Glutamatergic neuron (in vitro differentiated cells): ENCODE measurements at places on chromosomes 5 and 9.

- DNase-seq: no peak
Observed at GRCh38 chr5:152118676-152119470, 194.2 kb upstream of the GLRA1 start.

- no peak for DNase-seq
Observed at GRCh38 chr5:1913578-1913977, 30.9 kb upstream of the IRX4 start.

DNA sequence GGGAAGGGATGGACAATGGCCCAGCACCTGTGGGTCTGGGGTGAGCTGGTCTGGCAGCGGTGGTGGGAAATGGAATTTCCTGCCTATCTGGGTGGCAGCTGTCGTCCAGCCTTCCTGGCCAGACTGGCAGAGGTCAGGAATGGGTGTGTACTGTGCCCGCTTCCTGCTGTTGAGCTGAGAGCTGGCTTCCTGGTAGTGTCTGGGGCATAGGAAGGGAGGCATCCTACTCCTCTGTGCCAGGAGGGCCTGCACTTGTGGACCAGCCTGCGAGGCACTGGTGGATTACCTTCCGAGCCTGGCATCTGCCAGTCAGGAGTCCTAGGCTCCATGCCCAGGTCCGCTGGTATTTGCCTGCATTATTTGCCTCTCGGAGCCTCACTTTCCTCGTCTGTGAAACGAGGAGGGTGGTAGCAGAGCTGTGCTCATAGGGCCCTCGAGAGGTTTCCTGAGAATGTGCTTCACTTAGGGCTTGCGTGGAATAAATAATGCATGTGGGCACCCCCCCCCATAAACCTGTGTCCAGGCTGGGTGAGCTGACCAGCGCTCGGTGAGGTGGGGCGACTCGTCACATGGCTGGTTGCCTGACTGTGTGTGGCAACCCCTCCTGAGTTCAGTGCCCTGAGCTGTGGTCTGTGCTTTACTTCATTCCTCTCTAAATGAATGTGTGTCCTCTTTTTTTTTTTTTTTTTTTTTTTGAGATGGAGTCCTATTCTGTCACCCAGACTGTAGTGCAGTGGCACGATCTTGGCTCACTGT is 47.7 kb downstream of the HMCN2 start:
- DNase-seq: no peak

- DNase-seq: peak; percentile 23
Observed at GRCh38 chr9:125763394-125763801, 16.2 kb downstream of the PBX3 start.

- DNase-seq: no peak
Observed at GRCh38 chr5:65803699-65804391, 81.8 kb downstream of the NLN start.

DNA sequence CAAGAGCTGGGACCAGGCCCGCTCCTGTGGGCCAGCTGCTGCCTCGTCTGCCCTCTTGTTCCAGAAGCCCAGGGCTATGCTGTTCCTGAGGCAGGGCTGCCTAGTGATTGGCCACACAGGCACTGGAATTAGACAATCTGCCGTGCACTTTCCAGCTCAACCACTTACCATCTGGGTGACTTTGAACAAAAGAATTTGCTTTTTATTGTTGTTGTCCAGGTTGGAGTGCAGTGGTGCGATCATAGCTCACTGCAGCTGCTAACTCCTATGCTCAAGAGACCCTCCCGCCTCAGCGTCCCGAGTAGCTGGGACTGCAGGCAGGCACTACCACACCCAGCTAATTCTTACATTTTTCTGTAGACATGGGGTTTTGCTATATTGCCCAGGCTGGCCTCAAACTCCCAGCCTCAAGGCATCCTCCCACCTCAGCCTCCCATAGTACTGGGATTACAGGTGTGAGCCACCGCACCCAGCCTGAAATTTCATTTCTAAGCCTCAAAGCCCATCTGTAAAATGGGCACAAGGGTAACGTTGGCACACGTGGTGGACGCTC is 1.2 kb upstream of the NEK6 start:
- peak; percentile 59 for DNase-seq

GRCh38 chr5:6710070-6710469 is 3.2 kb upstream of the TENT4A start:
- DNase-seq: no peak

DNA sequence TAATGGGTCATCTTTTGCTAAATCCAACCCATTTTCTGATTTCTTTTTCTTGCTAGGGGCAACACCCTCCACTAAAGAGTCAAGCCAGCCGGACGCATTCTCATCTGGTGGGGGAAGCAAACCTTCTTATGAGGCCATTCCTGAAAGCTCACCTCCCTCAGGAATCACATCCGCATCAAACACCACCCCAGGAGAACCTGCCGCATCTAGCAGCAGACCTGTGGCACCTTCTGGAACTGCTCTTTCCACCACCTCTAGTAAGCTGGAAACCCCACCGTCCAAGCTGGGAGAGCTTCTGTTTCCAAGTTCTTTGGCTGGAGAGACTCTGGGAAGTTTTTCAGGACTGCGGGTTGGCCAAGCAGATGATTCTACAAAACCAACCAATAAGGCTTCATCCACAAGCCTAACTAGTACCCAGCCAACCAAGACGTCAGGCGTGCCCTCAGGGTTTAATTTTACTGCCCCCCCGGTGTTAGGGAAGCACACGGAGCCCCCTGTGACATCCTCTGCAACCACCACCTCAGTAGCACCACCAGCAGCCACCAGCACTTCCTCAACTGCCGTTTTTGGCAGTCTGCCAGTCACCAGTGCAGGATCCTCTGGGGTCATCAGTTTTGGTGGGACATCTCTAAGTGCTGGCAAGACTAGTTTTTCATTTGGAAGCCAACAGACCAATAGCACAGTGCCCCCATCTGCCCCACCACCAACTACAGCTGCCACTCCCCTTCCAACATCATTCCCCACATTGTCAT is 72.0 kb downstream of the NUP214 start:
- DNase-seq: no peak

- DNase-seq: no peak
Observed at GRCh38 chr5:7565559-7565958, 169.6 kb downstream of the ADCY2 start.

DNA sequence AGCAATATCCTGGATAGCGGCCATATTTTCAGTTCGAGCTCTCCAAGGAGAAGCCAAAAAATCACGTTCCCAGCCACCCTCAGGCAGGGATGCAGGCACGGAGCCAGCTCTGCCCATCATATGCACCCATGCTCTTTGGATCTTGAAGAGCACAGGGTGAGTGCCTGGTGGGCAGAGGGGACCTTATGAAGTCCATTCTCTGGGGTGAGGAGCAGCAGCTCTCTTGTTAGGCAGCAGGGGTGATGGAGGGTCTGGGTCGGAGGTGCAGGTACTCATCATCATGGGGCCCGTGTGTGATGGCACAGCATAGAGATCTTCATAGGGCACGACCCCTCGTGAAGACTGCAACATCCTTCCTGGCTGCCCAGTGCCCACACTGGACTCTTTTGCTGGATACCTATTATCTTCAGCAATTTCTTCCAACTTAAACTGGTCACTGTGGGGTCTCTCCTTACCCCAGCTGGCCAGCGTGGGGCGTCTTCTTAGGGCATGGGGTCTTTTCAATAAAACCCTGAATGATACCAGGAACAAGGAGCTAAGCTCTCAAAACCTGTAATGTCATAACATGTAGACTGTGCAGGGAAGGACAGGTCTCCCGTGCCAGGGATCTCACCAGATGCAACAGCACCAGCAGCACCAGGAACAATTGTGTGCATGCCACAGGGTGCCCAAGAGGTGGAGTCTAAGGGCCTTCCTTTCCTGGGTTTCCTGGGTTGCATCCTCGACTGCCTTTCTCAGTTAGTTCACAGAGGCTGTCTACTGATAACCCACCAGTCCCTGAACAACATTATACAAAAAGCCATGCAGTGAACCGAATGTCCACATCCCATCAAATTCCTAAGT is 165.0 kb downstream of the TENT4A start:
- no peak for DNase-seq

DNA sequence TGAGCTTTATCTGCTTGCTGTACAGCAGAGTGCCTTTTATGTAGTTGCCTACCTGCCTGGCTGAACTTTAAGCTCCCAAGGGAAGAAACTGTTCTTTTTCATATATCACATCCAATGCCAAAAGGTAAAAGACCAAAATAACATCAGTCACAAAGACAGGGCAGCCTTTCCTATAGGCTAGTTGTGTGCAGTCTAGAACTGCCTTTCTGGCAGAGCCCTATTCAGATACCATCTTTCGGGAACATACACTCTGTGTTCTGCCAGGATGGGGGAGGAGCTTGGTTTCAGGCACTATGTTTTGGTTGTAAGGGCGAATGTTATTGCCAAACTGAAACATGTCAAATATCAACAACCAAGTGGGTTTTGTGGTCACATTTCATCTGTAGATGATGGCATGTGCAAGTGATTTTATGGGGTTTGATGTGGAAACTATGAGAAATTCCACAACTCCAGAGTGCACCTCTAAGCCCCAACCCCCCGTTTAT is 314.5 kb downstream of the ADGRV1 start:
- no peak for DNase-seq
